ENCODE measurements at places on chromosomes 1 and 21.

- no peak for DNase-seq
Observed at GRCh38 chr1:241822846-241823245, 25.2 kb upstream of the EXO1 start.

GRCh38 chr1:155309423-155310021, 856 bp downstream of the FDPS start:
- no peak for DNase-seq

- no peak for DNase-seq
Observed at GRCh38 chr1:217969428-217969827, 315.7 kb upstream of the RRP15 start.

DNA sequence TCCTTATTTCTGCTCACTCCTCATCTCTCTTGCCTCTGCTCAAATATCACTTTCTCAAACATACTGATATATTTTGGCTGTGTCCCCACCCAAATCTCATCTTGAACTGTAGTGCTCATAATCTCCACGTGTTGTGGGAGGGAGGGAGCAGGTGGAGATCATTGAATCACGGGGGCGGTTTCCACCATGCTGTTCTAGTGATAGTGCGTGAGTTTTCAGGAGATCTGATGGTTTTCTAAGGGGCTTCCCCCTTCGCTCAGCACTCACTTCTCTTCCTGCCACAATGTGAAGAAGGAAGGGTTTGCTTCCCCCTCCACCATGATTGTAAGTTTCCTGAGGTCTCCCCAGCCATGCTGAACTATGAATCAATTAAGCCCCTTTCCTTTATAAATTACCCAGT, 26.6 kb downstream of the ZBTB8OS start:
- DNase-seq = no peak

- DNase-seq = no peak
Observed at GRCh38 chr1:36091141-36091540, 2.4 kb downstream of the ADPRS start.

- no peak for DNase-seq
Observed at GRCh38 chr1:107526524-107527198, 385.8 kb downstream of the NTNG1 start.

Measured in tibial nerve (tissue), 4 donors.